ENCODE measurements at places on chromosomes 12 and 14. TPM values are rescaled to one million over a fixed set of nuclear protein-coding genes. Genes with fewer than 3 reads are reported as not detected.
A peak's percentile ranks its signal among the peaks of the same experiment; 100 is the strongest.

IFNG gene
- 0.54 TPM for total RNA-seq

GRCh38 chr12:13209436-13210235 is 13.1 kb downstream of the EMP1 start:
- H3K27ac ChIP-seq, result peak overlapping the region; percentile 36
- peaks cover 57% of the 10 kb centered on the region for H3K4me1 ChIP-seq
- DNase-seq, result no peak
- H3K36me3 ChIP-seq, result peaks cover 14% of the 10 kb centered on the region
- H3K4me3 ChIP-seq, result no peak overlapping the region

DNA sequence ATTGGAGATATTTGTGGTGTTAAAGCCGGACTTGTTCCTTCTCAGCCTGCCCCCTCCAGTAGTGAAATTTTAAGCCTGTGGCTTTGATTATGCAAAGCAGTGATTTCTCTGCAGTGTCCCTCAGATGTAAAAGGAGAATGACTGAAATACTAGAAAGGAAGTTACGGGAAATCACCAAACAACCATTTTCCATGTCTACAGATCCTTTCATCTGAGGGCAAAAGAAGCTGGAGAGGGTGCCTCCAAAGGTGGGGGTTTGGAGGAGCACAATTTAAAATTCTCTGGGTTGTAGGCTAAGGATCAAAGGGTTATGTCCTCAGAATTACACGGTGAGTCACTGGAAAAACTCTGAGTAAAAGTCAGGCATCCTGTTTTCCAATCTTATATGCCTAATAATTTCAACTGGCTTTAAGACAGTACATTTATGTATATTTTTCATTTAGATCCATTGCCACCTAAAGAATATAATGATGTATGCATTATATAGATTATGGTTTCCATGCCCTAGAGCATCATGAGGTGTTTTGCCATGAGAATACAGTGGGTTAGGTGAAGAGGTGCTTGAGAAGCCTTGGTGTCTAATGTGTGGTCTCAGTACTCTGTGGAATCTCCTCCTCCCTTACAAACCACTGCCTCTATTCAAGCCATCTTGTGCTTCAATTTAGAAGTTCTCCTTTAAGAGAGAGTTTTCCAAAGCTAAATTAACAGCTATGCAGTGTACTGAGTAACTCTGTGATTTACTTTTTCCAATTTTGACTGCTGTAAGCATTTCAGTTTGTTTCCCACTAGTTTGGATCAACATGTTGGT is 362.1 kb downstream of the RAD51B start:
- H3K4me1 ChIP-seq, result peaks cover 11% of the 10 kb centered on the region
- no peak overlapping the region for H3K4me3 ChIP-seq
- no peak overlapping the region for H3K27ac ChIP-seq

GRCh38 chr14:83548061-83548839 is 1981.7 kb upstream of the FLRT2 start:
- H3K27ac ChIP-seq, result no peak overlapping the region
- no peak for DNase-seq
- H3K36me3 ChIP-seq, result no peaks in the 10 kb centered on the region
- H3K4me3 ChIP-seq, result no peak overlapping the region
- H3K4me1 ChIP-seq, result no peaks in the 10 kb centered on the region

- DNase-seq, result no peak
- peaks cover 12% of the 10 kb centered on the region for H3K4me1 ChIP-seq
- H3K4me3 ChIP-seq, result peak overlapping the region; percentile 30
- peaks cover 21% of the 10 kb centered on the region for H3K36me3 ChIP-seq
- H3K27ac ChIP-seq, result peak overlapping the region; percentile 91
- no peaks in the 10 kb centered on the region for H3K27me3 ChIP-seq
Observed at GRCh38 chr12:6724409-6724797, 557 bp downstream of the COPS7A start.

GRCh38 chr12:105256011-105256410 is 20.0 kb upstream of the APPL2 start:
- no peak overlapping the region for H3K4me3 ChIP-seq
- H3K36me3 ChIP-seq, result no peaks in the 10 kb centered on the region
- H3K27ac ChIP-seq, result no peak overlapping the region
- DNase-seq, result no peak

Measured in upper lobe of left lung (tissue), 6 donors.